T-cell (primary cell): ENCODE measurements at places on chromosomes 5 and 9.

- H3K27me3 ChIP-seq, result no peaks in the 10 kb centered on the region
- peak overlapping the region; percentile 49 for H3K27ac ChIP-seq
- DNase-seq, result no peak
- H3K4me3 ChIP-seq, result peak overlapping the region; percentile 55
- H3K36me3 ChIP-seq, result peaks cover 29% of the 10 kb centered on the region
Measured at GRCh38 chr5:180801596-180802324, 846 bp downstream of the MGAT1 start.

GRCh38 chr9:88773627-88774244 lies 217.5 kb upstream of the S1PR3 start:
- H3K27ac ChIP-seq, result no peak overlapping the region
- no peak for DNase-seq
- no peak overlapping the region for H3K4me3 ChIP-seq
- H3K36me3 ChIP-seq, result no peaks in the 10 kb centered on the region
- no peaks in the 10 kb centered on the region for H3K27me3 ChIP-seq

GRCh38 chr5:164355267-164355830 lies 849.9 kb downstream of the MAT2B start:
- no peaks in the 10 kb centered on the region for H3K36me3 ChIP-seq
- no peak overlapping the region for H3K4me3 ChIP-seq
- no peak for DNase-seq
- no peaks in the 10 kb centered on the region for H3K27me3 ChIP-seq

- H3K27me3 ChIP-seq, result no peaks in the 10 kb centered on the region
- no peaks in the 10 kb centered on the region for H3K4me1 ChIP-seq
- H3K27ac ChIP-seq, result no peak overlapping the region
- no peaks in the 10 kb centered on the region for H3K36me3 ChIP-seq
Measured at GRCh38 chr9:102587281-102587680, 407.9 kb upstream of the CYLC2 start.

DNA sequence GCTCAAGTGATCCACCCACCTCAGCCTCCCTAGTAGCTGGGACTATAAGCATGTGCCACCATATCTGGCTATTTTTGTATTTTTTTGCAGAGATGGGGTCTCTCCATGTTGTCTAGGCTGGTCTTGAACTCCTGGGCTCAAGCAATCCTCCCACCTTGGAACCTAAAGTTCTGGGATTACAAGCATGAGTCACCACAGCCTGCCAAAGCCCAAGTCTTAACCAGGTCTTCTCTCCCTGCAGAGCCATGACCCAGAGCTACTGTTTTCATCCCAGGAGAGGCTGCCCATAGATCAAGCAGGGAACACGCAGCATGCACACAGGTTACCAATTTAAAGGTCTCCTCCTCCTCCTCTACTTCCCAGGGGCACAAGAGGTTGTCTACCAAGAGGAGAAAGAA lies 29.7 kb downstream of the PCDHGC5 start:
- no peak for DNase-seq
- H3K4me3 ChIP-seq, result no peak overlapping the region
- no peaks in the 10 kb centered on the region for H3K27me3 ChIP-seq
- H3K36me3 ChIP-seq, result peaks cover 14% of the 10 kb centered on the region

- H3K27me3 ChIP-seq, result no peaks in the 10 kb centered on the region
- H3K36me3 ChIP-seq, result no peaks in the 10 kb centered on the region
- H3K27ac ChIP-seq, result no peak overlapping the region
- peaks cover 13% of the 10 kb centered on the region for H3K4me1 ChIP-seq
- no peak for DNase-seq
- H3K4me3 ChIP-seq, result no peak overlapping the region
Measured at GRCh38 chr5:172280929-172281328, 2.6 kb downstream of the UBTD2 start.

DNA sequence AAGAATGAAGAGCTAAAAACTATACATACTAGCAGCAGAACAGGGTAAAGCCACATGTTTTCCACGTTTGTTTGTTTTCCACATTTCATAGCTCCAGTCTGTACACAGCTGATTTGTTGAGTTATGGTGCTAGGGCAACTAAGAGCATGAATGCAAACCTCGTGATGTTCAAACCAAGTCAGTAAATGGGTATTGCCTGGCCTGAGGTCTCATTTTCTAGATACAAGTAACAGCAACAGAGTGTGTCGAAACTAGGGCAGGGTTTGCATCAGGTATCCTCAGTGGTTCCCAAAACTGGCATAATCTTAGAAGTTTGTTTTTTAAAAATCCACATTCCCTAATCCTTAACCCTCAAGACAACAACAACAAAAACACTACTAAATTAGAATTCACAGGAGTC lies 89.3 kb downstream of the CEMIP2 start:
- DNase-seq, result no peak
- H3K4me1 ChIP-seq, result peaks cover 4% of the 10 kb centered on the region
- H3K27me3 ChIP-seq, result no peaks in the 10 kb centered on the region
- H3K27ac ChIP-seq, result no peak overlapping the region
- no peak overlapping the region for H3K4me3 ChIP-seq

DNA sequence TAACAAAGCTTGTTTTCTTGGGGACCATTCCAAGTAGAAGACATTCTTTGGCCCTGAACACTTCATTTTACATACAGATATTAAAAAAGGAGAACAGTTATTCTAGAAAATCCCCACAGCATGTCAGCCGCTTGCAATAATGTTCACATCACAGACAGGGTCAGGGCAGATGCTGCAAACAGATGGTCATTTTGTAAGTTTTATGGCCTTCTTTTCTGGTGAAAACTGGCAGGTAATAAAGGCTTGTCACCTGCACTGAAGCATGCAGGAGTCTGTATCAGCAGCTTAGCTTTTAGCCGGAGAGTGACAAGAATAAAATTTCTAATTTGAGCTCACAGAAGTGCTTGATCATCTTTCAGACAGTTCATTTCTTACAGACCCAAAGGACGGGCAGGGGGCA lies 220.9 kb upstream of the DAP start:
- no peaks in the 10 kb centered on the region for H3K36me3 ChIP-seq
- no peak overlapping the region for H3K27ac ChIP-seq
- H3K27me3 ChIP-seq, result peaks cover 12% of the 10 kb centered on the region
- H3K4me1 ChIP-seq, result no peaks in the 10 kb centered on the region

DNA sequence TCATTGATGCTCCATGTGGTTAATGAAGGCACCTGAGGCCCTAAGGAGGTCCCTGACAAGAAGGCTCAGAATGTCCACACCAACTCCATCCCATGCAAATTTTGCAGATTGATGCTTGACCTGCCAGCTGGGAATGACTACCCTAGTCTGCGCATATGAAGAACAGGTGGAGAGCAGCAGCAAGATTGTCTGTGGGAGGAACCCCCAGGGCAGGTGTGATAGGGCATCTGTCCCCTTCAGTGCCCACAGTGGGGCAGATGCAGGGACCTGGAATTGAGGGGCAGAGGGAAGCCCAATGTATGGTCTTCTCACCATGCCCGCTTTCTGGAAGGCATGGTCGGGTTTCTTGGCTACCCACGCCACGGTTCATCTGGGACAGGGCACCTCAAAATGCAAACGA lies 79.6 kb downstream of the MACROH2A1 start:
- H3K27ac ChIP-seq, result no peak overlapping the region
- DNase-seq, result no peak
- H3K36me3 ChIP-seq, result no peaks in the 10 kb centered on the region
- H3K4me1 ChIP-seq, result peaks cover under 1% of the 10 kb centered on the region
- H3K4me3 ChIP-seq, result no peak overlapping the region

GRCh38 chr9:114153761-114154599 lies 1.4 kb upstream of the COL27A1 start:
- H3K27ac ChIP-seq, result no peak overlapping the region
- no peak for DNase-seq
- no peaks in the 10 kb centered on the region for H3K4me1 ChIP-seq
- no peaks in the 10 kb centered on the region for H3K36me3 ChIP-seq
- H3K27me3 ChIP-seq, result peaks cover 5% of the 10 kb centered on the region

GRCh38 chr5:51013036-51013435 lies 346.6 kb downstream of the PARP8 start:
- H3K36me3 ChIP-seq, result no peaks in the 10 kb centered on the region
- H3K27me3 ChIP-seq, result no peaks in the 10 kb centered on the region
- no peaks in the 10 kb centered on the region for H3K4me1 ChIP-seq
- H3K27ac ChIP-seq, result no peak overlapping the region
- DNase-seq, result no peak

DNA sequence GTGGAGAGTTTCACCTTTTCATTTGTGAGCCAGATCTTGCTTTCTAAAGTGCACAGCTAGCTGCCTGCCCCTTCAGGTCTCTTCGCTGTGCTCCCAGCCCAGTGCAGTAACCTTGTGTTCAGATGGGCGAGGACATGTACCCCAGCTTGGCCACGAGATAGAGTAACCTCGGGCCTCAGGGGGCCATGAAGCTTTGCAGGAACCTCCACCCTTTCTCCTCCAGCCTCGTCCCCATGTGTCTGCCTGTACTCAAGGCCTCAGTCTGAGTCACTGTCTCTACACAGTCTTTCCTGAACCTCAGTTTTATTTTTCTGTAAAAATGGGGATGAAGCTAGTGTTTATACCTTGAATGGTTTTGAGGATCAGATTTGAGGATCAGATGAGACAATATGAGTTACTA lies 37.9 kb downstream of the ERGIC1 start:
- no peak overlapping the region for H3K4me3 ChIP-seq
- H3K4me1 ChIP-seq, result no peaks in the 10 kb centered on the region
- no peak overlapping the region for H3K27ac ChIP-seq
- no peak for DNase-seq
- H3K27me3 ChIP-seq, result no peaks in the 10 kb centered on the region

DNA sequence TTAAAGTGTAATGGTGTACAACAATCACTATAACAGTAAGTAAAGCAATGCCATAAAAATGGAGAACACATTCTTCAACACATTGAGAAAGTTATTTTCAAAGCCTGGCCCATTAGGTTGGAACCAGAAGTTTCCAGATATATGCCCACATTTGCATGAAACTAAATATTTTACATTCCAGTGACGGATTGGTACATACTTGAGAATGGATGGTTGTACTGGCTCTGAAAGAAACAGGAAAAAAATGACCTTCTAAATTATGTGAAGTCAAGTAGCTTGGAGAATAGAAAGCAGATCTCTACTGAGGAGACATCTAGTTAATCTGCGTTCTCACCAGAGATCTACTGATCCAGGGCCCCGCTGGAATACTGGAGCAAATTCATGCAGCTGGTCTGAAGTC lies 1037.0 kb downstream of the NR2F1-AS1 start:
- no peaks in the 10 kb centered on the region for H3K36me3 ChIP-seq
- H3K4me1 ChIP-seq, result no peaks in the 10 kb centered on the region
- H3K27ac ChIP-seq, result no peak overlapping the region
- DNase-seq, result no peak
- no peaks in the 10 kb centered on the region for H3K27me3 ChIP-seq

DNA sequence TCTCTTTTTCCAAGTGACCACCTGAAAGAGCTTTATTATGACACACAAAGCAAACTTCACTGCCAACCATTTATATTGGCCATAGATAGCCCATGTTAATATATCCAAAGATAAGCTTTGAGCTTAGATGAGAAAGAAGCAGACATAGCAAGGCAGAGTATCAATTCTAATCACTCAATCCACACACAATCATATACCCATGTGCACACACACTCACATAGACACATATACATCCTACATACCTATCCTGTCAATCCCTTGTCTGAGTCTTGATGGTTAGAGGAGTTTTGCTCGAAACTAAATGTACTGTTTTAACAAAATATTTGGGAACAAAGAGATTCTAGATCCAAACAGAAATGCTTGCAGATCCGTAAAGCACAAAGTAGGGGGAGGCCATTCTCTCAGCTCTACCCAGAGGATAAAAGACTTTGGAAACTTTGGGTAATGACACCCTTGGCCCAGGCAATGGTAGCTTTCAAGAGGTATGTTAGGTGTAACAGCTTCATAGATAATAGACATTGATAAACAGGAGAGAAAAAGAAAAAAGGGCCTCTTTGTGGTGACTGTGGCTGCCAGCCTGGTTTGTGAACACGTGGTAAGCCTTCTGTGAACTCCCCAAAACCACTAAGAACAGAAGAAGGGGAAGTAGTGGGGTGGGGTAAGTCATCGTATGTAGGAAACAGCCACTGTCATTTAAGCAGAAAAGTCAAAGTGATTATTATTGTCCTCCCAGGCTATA lies 121.6 kb downstream of the TLR4 start:
- H3K4me1 ChIP-seq, result peaks cover 21% of the 10 kb centered on the region
- H3K4me3 ChIP-seq, result no peak overlapping the region
- H3K36me3 ChIP-seq, result no peaks in the 10 kb centered on the region
- peaks cover 2% of the 10 kb centered on the region for H3K27me3 ChIP-seq

- DNase-seq, result no peak
- H3K4me1 ChIP-seq, result no peaks in the 10 kb centered on the region
- H3K27ac ChIP-seq, result no peak overlapping the region
- H3K27me3 ChIP-seq, result no peaks in the 10 kb centered on the region
Measured at GRCh38 chr9:37635808-37636207, 14.9 kb upstream of the FRMPD1 start.

DNA sequence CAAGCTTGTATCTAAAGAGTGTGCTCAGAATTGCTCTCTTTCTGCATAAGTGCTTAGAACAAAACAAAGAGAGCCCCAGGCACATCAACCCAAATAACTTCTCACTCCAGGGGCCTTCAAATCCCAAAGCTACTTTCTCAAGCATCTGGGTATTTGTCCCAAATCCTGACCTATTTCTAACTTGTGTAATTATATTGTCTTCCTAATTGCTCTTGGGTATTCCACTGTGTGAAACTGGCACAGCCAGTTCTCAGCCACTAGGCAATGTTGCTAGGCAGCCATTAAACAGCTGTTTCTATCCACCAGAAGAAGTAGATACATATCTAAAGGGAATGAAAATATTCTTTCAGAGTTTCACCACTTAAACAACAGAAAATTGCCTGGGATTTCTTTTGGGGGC lies 198.8 kb downstream of the PRELID2 start:
- no peaks in the 10 kb centered on the region for H3K4me1 ChIP-seq
- H3K27ac ChIP-seq, result no peak overlapping the region
- H3K4me3 ChIP-seq, result no peak overlapping the region
- no peak for DNase-seq

DNA sequence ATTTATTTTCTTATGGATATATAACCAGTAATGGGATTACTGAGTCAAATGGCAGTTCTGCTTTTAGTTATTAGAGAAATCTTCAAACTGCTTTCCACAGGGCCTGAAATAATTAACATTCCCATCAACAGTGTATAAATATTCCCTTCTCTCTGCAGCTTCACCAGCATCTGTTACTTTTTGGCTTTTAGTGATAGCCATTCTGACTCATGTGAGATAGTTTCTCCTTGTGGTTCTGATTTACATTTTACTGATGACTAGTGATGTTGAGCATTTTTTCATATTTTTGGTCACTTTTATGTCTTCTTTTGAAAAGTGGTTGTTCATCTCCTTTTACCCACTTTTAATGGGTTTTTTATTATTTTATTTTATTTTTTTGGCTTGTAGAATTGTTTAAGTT lies 1290.3 kb upstream of the CDH9 start:
- no peaks in the 10 kb centered on the region for H3K36me3 ChIP-seq
- H3K4me3 ChIP-seq, result no peak overlapping the region
- DNase-seq, result no peak
- no peaks in the 10 kb centered on the region for H3K27me3 ChIP-seq
- no peaks in the 10 kb centered on the region for H3K4me1 ChIP-seq
- H3K27ac ChIP-seq, result no peak overlapping the region

GRCh38 chr5:59607138-59607765 lies 286.3 kb downstream of the PDE4D start:
- H3K4me1 ChIP-seq, result no peaks in the 10 kb centered on the region
- H3K27ac ChIP-seq, result no peak overlapping the region
- no peaks in the 10 kb centered on the region for H3K36me3 ChIP-seq
- H3K4me3 ChIP-seq, result no peak overlapping the region
- DNase-seq, result no peak
- H3K27me3 ChIP-seq, result no peaks in the 10 kb centered on the region

GRCh38 chr5:103013933-103014552 lies 105.9 kb downstream of the GIN1 start:
- no peaks in the 10 kb centered on the region for H3K4me1 ChIP-seq
- no peak overlapping the region for H3K27ac ChIP-seq
- H3K27me3 ChIP-seq, result no peaks in the 10 kb centered on the region
- H3K4me3 ChIP-seq, result no peak overlapping the region
- H3K36me3 ChIP-seq, result no peaks in the 10 kb centered on the region
- DNase-seq, result no peak
